ENCODE measurements at places on chromosomes 1 and 21. TPM values are rescaled to one million over a fixed set of nuclear protein-coding genes. Genes with fewer than 3 reads are reported as not detected.

GRCh38 chr1:179178183-179178582 lies 51.3 kb downstream of the ABL2 start:
- H3K27ac ChIP-seq: no peak overlapping the region
- H3K4me1 ChIP-seq: no peaks in the 10 kb centered on the region
- H3K27me3 ChIP-seq: no peaks in the 10 kb centered on the region
- H3K36me3 ChIP-seq: no peaks in the 10 kb centered on the region

- H3K4me1 ChIP-seq: peaks cover 20% of the 10 kb centered on the region
- peak; percentile 87 for DNase-seq
- H3K27me3 ChIP-seq: peaks cover 36% of the 10 kb centered on the region
Measured at GRCh38 chr1:203127666-203128430, at the start of gene ADORA1. Gene ADORA1, plus strand, starts transcription at chr1:203127726. Its CDS starts 1,116 bp downstream, at chr1:203128842.

- H3K4me1 ChIP-seq: no peaks in the 10 kb centered on the region
- no peaks in the 10 kb centered on the region for H3K27me3 ChIP-seq
- H3K4me3 ChIP-seq: no peak overlapping the region
- H3K27ac ChIP-seq: no peak overlapping the region
- no peak for DNase-seq
Measured at GRCh38 chr1:30572192-30572591, 151.2 kb downstream of the MATN1 start.

DNA sequence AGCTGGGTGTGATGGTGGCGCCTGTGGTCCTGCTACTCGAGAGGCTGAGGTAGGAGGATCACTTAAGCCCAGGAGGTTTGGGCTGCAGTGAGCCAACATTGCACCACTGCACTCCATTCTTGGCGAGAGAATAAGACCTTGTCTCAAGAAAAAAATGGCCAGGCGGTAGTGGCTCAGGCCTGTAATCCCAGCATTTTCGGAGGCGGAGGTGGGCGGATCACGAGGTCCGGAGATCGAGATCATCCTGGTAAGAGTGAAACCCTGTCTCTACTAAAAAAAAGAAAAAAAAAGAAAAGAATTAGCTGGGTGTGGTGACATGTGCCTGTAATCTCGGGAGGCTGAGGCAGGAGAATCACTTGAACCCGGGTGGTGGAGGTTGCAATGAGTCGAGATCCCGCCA lies 11.3 kb downstream of the ATAD3B start:
- no peaks in the 10 kb centered on the region for H3K36me3 ChIP-seq
- no peak for DNase-seq
- no peak overlapping the region for H3K4me3 ChIP-seq
- H3K4me1 ChIP-seq: no peaks in the 10 kb centered on the region

GRCh38 chr1:58409890-58410289 lies 136.6 kb downstream of the OMA1 start:
- DNase-seq: peak; percentile 73
- H3K4me1 ChIP-seq: peaks cover 51% of the 10 kb centered on the region
- no peak overlapping the region for H3K4me3 ChIP-seq
- no peaks in the 10 kb centered on the region for H3K36me3 ChIP-seq
- H3K27me3 ChIP-seq: no peaks in the 10 kb centered on the region

GRCh38 chr1:148308832-148309458 lies 156.9 kb upstream of the NBPF11 start:
- H3K4me1 ChIP-seq: peaks cover 4% of the 10 kb centered on the region
- H3K27ac ChIP-seq: no peak overlapping the region
- H3K4me3 ChIP-seq: no peak overlapping the region
- no peaks in the 10 kb centered on the region for H3K36me3 ChIP-seq
- no peak for DNase-seq

- no peaks in the 10 kb centered on the region for H3K27me3 ChIP-seq
- H3K4me1 ChIP-seq: peaks cover 8% of the 10 kb centered on the region
- H3K36me3 ChIP-seq: no peaks in the 10 kb centered on the region
- H3K27ac ChIP-seq: no peak overlapping the region
Measured at GRCh38 chr1:94792473-94793295, 27.5 kb upstream of the SLC44A3 start.

Gene PDZK1IP1
- not detected for total RNA-seq

Gene GPX7
- 21.9 TPM for total RNA-seq

Gene C1QTNF12
- 0.28 TPM for total RNA-seq

Gene TMEM240
- 13.3 TPM for total RNA-seq
